ENCODE measurements at places on chromosomes 4 and X. TPM values are rescaled to one million over a fixed set of nuclear protein-coding genes. Genes with fewer than 3 reads are reported as not detected.

TRIM60 gene
- not detected for total RNA-seq

DNA sequence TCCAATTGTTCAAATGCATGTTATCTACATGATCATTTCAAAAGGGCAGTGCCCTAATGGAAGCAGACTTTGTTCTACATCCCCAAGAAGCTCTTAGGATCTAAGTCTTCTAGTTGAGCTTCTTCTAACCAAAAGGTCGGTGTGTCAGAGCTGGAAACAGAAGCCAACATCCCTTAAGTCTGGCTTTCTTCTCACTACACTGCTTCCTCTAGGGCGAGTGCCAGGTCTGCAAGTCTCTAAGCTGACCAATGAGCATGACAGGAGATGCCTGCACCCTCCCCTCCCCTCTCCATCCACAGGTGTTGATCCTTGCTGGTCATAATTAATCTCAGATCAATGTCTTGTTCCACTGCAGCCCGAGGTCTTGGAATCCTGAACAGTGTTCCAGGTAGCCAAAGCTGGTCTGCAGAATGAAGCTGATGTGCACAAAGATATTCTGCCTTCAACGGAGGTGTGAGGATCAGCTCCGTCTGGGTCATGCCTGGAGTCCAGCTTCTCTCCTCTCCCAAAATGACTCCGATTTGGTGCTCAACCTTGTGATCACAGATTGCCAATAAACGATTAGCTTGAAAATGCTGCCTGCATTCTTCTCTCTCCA is 44.1 kb downstream of the WDR1 start:
- no peak overlapping the region for H3K4me3 ChIP-seq
- peaks cover 85% of the 10 kb centered on the region for H3K36me3 ChIP-seq
- DNase-seq, result no peak
- H3K27ac ChIP-seq, result no peak overlapping the region

DNA sequence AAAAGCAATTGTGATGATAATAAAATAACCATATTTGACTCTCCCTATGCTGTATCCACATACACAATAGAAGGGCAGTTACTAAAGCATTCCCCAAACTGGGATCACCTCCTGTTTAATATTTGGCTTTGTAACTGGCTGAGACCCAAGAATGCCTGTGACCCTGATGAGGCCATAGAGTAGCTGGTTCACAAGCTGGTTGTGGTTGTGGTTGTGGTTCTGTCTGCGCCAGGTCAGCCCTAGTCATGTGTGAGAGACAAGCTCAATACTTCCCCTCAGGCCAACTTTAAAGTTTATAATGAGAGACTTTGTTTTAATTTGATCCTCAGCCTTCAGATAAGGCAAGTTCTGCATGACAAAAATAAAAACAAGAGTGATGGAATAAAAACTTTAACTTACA is 209.9 kb downstream of the PARM1 start:
- no peak overlapping the region for H3K4me3 ChIP-seq
- no peak overlapping the region for H3K27ac ChIP-seq

DNA sequence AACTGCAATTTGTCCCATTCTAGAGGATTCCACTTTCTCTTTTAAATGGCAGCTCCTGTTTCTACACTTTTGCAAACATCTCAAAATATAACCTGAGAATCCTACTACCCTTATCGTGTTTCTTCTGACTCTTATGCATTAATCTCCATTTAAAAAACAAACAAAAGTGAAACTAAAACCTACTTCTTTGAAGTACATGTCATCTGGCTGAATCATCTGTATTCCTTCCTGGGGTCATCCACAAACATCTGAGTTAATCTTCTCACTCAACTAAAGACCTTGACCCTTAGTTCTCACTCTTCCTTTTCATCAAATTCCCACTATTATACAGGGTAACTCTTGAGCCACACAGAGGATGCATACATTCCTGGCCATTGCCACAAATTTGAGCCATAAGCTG is 584.8 kb downstream of the PPARGC1A start:
- no peak for DNase-seq
- no peaks in the 10 kb centered on the region for H3K27me3 ChIP-seq
- no peak overlapping the region for H3K4me3 ChIP-seq
- H3K4me1 ChIP-seq, result no peaks in the 10 kb centered on the region
- H3K27ac ChIP-seq, result no peak overlapping the region

DNA sequence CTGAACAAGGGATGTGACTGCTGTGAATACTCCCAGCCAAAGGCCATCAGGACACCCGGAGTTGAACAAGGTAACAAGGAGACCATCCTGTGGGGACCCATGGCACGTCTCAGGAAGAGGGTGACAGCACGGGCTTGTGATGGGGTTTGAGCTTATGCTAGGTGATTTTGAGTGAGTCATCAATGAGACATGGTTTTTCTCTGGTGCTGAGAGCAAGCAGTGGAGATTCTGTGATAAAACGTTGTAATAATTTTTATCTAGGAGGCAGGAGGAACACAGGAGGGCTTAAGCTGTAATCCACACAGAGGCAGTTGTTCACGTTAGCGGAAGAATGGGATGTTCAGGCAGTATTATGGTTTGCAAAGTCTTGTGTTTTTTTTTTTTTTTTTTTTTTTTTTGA is 36.0 kb downstream of the TRIML1 start:
- no peak overlapping the region for H3K27ac ChIP-seq
- H3K4me3 ChIP-seq, result no peak overlapping the region
- H3K27me3 ChIP-seq, result no peaks in the 10 kb centered on the region
- H3K36me3 ChIP-seq, result no peaks in the 10 kb centered on the region
- no peak for DNase-seq

GRCh38 chrX:28693101-28693500 is 105.9 kb downstream of the IL1RAPL1 start:
- no peak overlapping the region for H3K4me3 ChIP-seq
- H3K36me3 ChIP-seq, result no peaks in the 10 kb centered on the region
- no peak for DNase-seq
- H3K27ac ChIP-seq, result no peak overlapping the region
- H3K27me3 ChIP-seq, result no peaks in the 10 kb centered on the region
- H3K4me1 ChIP-seq, result no peaks in the 10 kb centered on the region

Data from osteoblast (primary cell).